ENCODE measurements at places on chromosomes 1 and 21.

DNA sequence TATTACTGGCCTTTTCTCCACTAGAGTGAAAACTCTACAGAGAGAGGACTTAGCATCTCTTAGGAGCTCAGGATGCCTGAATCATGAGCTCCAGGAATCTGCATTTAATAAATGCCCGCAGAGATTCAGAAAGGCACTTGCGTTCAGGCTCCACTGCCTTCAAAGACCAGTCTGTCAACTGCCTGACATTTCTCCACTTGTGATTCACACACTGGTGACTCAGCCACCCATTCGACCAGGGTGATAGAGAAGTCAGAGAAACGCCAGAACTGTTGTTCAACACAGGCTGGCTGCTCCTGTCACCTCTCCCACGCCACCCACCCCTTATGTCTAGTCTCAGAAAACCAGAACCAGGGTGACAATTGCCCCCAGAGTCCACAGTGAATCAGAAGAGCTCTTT is 26.9 kb upstream of the LBR start:
- peak; percentile 75 for DNase-seq

- DNase-seq: no peak
Observed at GRCh38 chr1:223320959-223321358, 43.0 kb downstream of the SUSD4 start.

DNA sequence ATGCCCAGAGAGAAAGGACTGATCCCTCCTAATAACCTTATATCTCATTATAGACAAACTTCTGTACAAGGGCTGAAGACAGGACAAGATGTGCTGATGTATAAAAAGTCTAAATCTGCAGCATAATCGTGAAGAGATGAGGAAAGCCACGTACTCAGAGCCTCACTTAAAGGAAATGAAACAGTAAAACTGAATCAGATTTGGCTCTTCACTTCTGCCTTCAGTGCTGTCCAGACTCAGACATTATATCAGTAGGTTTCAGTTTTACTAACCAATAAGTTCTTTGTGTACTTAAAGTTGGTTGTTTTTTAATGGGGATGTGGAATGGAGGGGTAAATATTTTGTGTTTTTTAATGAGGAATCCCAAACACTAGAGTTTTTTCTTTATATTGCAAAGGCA is 45.3 kb upstream of the RGS1 start:
- DNase-seq: no peak

- no peak for DNase-seq
Observed at GRCh38 chr1:8860738-8861516, 17.6 kb downstream of the ENO1 start.

- DNase-seq: no peak
Observed at GRCh38 chr21:27639286-27639685, 672.4 kb upstream of the ADAMTS5 start.

- DNase-seq: no peak
Observed at GRCh38 chr1:221032637-221033280, 153.5 kb downstream of the HLX start.

DNA sequence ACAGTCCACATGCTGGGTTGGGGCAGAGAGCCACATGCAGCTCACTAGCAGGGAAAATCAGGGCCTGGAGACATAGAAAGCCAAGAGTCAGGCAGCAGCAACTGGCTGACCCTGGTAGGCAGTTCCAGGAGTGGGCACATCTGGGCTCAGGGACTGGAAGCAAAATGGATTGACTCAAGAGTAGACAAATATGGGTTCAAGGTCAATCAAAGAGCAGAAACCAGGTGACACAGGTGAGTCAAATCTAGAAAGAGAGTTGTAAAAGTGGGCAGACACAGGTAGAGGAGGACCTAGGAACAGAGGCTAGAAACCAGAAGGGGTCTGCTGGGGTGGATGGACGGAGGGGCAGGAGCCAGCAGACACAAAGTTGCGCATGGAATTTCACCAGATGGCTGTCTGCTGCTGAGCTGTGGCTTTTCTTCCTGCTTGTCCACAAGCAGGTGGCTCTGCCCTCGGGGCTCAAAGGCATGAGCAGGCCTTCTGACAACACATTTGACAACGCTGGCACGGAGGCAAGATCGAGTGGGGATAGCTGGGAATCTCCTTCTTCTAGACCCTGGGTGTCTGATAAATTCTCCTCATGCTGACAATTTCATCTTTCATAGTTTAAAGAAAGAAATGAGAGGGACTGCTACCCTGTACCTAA is 40.8 kb upstream of the IGSF3 start:
- DNase-seq: no peak

- no peak for DNase-seq
Observed at GRCh38 chr1:68269637-68270430, 37.5 kb upstream of the WLS start.

- peak; percentile 60 for DNase-seq
Observed at GRCh38 chr1:48776393-48777218, at the start of gene BEND5. TSS of gene BEND5 (minus strand) at chr1:48776891. CDS start at chr1:48776831, 60 bp downstream.

All from activated T-cell treated with anti-CD3 and anti-CD28 coated beads for 48 hours (primary cell).